Myocyte (in vitro differentiated cells): ENCODE measurements at places on chromosomes 16 and 17. TPM values are rescaled to one million over a fixed set of nuclear protein-coding genes. Genes with fewer than 3 reads are reported as not detected.

Gene CAPN15
- 81.8 and 141 TPM in 2 replicates for total RNA-seq

Gene ZG16
- not detected in 2 replicates for total RNA-seq

Gene ABI3
- total RNA-seq: not detected in 2 replicates

Gene DNAI2
- not detected in 2 replicates for total RNA-seq

Gene ATP2A3
- 3.3 and 3.9 TPM in 2 replicates for total RNA-seq

Gene MT2A
- total RNA-seq: 7.1 and 18.6 TPM in 2 replicates
